ENCODE measurements at places on chromosomes 1 and 21.

GRCh38 chr1:67134695-67135094 lies at the start of gene C1orf141:
Gene C1orf141, minus strand, starts transcription at chr1:67134970. Its CDS starts 7,730 bp downstream, at chr1:67127240.
- no peak for DNase-seq

GRCh38 chr1:1225238-1225845 lies 6.5 kb downstream of the SDF4 start:
- DNase-seq: no peak

DNA sequence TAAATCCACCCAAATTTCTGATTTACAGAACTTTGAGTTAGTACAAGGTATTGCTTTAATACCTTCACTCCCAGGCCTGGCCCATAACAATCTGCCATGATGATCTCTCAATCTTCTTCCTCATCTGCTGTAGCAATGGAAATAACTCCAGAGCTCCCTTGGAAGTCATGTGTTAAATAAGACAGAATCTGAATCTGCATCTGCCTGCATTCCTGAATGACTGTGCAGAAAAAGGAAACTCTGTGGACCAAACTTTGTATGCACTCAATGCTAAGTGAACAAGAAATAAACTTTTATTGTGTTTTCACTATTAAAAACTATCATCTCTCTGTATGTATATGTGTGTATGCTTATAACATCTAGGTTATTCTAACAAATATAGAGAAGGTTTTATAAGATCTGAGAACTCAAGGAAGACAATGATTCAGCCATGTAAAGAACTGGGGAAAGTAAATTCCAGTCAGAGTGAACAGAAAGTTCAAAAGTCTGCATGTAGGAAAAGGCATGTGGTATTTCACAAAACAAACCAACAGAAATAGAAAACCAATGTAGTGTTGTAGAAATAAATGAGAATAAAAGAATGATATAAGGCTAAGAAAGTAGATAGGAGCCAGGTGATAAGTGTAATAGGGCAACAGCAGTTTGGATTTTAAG lies 390.2 kb downstream of the USH2A start:
- no peak for DNase-seq

GRCh38 chr21:46181953-46182547 lies 2.2 kb downstream of the SPATC1L start:
- DNase-seq: no peak

DNA sequence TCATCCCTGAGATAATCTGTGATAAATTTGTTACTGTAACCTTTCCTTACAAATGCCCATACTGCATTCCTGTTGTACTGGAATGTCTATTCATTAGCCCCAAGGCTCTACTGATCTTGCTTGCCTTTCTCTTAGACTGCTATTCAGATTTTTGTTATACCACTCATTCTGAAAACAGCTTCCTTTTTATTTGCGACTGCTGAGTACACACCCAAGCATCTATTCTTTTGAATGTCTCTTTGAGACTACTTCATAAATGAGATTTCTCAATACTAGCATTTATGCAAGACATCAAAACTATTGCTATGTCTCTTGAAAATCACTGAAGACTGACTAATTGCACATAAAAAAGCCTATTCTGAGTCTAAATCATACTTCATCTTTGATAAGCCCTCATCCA lies 38.6 kb downstream of the DENND1B start:
- no peak for DNase-seq

DNA sequence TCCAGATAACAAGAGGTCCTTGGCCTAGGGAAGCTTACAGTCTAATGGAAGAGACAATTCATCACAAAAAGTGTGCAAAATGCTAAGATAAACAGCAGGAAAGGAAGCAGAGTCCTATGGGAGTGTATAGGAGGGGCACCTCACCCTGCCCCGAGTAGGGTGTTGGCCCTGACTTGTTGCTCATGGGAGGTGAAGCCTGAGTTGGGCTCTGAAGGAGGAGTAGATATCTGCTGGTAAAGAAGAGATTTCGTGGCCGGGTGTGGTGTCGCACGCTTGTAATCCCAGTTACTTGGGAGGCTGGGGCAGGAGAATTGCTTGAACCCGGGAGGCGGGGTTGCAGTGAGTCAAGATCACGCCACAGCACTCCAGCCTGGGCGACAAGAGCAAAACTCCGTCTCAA lies 18.6 kb upstream of the GPR37L1 start:
- DNase-seq: no peak

DNA sequence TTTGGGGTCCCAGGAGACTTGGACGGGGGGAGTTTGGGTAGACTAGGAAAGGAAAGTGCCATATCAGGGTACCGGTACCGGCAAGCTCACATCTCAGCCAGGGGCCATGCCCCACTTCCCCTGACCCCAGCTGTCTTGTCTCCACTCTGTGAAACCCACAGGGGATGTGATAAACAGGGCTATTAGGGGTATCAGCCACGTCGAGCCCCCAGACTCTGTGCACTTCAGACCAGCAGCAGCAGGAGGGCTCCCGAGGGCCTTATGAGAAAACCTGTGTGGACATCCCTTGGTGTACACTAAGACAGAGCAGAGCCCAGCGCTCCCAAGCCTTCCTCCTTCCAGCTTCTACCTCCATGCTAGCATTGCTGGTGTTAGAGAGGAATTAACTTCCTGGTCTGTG lies 46.3 kb downstream of the TNNT2 start:
- no peak for DNase-seq

- DNase-seq: no peak
Measured at GRCh38 chr1:151386002-151386401, 13.4 kb upstream of the PSMB4 start.

- DNase-seq: no peak
Measured at GRCh38 chr1:245217853-245218608, 63.2 kb downstream of the KIF26B start.

DNA sequence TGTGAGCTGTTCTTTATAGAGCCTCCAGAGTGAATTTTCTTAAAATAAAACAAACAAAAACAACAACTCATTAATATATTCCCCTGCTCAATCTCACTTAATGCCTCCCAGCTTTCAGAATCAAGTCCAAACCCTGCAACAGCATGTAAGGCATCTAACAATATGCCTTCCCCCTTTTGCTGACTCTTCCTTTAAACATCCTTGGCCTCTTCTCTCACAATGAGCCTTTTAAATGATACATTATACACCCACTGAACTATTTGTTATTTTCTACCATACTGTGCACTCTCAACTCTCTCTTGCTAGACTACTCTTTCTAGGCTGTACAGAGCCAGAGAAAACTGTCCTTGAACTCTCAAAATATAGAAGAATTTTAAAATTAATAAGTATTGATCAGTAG lies 115.2 kb upstream of the SNX7 start:
- DNase-seq: no peak

DNA sequence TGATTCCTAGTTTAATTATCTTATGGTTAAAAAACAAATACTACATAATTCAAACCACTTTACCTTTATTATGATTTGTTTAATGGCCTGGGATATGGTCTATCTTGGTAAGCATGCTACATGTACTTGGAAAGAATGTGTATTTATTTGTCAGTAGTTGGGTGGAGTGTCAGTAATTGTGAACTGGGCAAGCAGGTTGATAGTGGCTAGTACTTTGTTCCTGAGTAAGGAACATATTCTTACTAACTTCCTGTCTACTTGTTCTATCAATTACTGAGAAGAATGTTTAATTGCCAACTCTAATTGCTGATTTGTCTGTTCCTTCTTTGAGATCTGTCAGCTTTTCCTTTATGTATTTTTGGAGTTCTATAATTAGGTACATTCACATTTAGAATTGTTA lies 49.2 kb upstream of the ABCG1 start:
- no peak for DNase-seq

DNA sequence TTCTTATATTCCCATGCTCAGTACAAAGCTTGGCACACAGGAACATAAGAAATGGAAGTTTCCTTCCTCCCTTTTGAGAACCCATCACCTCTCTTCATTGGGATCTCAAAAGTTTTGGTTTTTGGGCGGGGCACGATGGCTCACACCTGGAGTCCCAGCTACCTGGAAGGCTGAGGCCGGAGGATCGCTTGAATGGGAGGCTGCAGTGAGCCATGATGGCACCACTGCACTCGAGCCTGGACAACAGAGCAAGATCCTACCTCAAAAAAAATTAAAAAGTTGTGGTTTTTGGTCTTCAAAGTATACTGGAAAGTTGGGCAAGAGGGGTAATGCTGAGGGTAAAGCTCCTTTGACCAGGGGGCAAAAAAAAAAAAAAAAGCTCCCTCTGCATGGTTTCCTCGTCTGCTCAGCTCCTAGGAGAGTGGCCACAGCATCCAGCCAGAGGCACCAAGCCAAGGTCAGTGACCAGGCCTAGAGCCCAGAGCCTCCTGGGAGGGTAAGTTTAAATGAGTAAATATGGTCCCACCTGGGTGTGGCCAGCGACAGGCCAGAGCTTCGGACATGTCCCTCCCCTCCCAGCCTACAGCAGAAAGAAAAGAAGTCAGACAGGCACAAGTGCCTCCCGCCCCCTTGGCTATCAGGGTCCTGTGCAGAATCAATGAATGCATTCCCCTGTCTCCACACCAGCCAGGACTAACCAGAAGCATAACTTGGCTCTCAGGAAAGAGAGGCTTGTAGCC lies 5.0 kb downstream of the MEF2D start:
- DNase-seq: no peak

GRCh38 chr21:45168522-45168921 lies 94.1 kb downstream of the ADARB1 start:
- DNase-seq: no peak

DNA sequence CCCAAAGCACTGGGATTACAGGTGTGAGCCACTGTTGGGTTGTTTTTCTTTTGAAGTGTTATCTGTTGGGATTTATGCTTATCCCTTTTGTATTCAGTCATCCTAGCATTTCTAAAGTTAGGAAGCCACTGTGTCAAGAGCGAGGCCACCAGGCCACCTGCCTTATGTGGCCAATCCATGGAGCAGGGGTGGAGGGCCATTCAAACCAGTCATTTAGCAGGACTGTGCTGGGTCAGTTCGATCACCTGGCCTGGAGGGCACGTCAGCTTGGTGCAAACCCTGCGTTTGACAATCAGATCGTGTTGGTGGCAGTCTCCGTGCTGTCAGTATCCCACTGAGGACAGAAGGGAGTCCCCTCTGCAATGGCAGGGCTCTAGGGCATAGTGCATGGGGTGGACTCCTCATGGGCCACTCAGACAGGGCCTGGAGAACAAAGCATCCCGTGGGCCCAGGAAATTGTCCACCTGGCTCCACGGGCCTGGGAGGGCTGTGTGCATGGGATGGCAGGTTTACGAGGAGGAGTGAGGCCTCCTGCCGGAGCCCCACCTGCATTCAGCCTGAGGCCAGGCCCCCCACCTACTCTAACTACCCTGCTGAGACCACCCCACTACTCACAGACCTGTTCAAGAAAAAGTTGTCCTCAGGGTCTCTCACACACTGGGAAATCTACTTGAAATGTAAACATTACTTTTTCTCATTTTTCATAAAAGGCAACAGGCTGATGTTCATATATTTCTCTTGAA lies 242.3 kb downstream of the SDCCAG8 start:
- DNase-seq: no peak

DNA sequence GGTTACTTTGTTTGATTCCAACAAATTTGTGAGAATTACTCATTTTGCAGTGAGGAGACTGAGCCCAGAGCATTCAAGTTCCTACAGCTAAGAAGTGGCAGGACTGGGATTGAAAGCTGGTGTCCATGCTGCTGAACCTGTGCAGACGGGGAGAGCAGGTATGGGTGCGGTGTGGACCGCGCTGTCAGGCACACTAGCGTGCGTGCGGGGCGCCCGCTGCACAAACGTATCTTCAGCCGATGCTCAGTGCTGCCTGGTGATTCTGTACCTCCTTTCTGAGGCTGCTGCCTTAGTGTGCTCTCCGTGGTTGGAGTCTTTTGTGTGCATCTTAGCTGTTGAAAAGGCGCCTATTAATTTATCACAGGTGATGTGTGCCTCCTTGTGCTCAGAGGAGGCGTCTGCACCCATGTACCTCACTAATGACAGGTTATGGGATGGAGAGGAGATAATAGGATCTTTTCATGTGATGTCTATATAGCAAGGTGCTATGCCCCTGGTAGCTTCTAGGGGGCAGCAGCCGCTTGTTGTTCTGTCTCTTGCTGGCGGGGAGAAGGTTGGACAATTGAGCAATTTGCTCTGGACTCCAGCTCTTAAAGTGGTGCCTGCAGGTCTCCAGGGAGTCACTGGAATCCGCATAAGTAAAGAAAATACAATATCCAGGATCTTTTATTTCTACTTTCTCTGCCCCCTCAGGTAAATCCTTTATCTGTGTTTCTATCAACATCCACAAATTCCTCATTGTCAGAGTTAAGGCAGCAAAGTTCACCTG lies 32.5 kb downstream of the PEX14 start:
- DNase-seq: peak; percentile 39

DNA sequence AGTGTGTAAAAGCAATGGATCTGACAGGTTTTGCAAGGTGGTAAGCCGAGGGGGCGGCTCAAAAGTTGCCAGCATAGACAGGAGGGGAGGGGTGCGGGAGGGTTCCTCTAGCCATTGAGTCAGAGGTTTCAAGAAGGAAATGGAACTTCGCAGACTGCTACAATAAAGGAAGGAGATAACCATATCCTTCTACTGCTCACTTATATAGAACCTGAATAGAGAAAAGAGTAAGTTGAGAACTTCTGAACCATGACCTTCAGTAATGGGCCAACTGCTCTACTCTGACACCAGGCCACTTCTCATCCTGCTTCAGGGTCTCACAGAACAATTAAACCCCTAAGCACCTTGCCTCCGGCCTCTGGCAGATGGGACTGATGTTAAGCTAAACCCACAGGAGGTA lies 26.3 kb upstream of the BCAR3 start:
- no peak for DNase-seq

DNA sequence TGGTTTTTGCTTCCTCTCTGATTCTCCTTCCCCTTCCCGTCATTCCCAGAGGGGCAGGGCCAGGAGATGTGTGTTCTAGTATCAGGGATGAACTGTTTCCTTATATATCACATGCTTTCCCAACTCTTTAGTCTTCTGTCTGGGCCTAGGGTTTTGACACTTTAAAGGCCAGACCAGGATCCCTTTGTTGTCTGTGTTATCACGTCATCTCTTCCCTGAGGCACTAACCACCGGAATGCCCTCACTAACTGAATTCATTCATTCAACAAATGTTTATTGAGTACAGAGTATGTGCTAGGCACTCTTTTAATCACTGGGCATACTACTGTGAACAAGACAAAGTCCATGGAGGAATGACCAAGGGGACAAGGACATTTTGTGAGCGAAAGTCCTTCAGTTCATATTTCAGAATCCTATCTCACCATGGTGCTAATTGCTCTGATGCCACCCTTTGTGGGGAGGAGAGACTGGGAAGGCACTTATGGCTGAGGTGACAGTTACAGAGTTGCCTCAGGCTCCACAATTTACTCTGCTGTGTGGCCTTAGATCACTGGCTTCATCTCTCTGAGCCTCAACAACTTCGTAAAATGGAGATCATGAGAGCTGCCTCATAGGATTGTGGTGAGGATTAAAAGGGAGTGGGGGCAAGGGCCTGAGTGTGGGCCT lies 12.0 kb upstream of the ZNF362 start:
- no peak for DNase-seq

DNA sequence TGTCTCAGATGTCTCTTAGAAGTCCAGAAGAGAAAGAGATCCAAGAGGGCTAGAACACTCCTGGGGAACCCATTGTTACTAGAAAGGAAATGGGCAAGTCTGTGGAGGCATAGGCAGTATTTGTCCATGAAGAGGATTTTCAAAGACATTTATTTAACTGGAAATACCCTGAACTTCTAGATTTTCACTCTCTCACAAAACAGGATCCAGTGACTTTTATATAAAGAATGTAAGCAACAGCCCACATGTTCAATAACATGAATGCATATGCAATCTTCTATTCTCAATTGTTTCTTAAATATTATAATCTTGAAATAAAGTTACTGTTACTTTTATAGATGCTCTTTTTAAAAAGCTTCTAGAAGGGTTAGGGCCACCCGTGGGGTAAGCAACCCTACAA lies 53.4 kb downstream of the TBX15 start:
- no peak for DNase-seq

- no peak for DNase-seq
Measured at GRCh38 chr1:15709226-15709625, 25.1 kb downstream of the PLEKHM2 start.

Data from mesothelial cell of epicardium (in vitro differentiated cells).